ENCODE measurements at places on chromosomes 3 and 15. TPM values are rescaled to one million over a fixed set of nuclear protein-coding genes. Genes with fewer than 3 reads are reported as not detected.

DNA sequence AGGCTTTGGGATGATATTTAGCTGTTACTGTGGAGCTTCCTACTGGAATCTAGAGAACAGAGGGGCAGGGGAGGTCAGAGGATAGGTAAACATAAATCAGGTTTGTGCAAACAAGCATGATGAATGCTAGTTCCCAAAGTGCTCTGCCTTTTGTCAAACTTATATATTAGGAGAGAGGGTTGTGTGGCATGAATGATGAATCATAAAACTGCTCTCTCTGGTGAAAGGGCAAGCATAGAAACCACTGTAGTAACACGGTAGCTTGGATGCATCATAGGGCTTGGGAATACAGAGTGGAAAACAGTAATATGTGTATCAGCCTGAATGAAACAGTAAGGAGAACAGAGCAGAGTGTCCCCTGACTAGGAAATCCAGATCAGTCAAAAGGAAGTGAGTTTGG, 486.7 kb downstream of the IL5RA start:
- no peak for DNase-seq
- H3K4me1 ChIP-seq, result no peaks in the 10 kb centered on the region
- H3K27me3 ChIP-seq, result no peaks in the 10 kb centered on the region
- H3K4me3 ChIP-seq, result no peak overlapping the region

- no peak overlapping the region for H3K27ac ChIP-seq
- H3K4me3 ChIP-seq, result no peak overlapping the region
- no peaks in the 10 kb centered on the region for H3K27me3 ChIP-seq
- H3K36me3 ChIP-seq, result no peaks in the 10 kb centered on the region
Measured at GRCh38 chr3:195171093-195171873, 99.7 kb downstream of the XXYLT1 start.

ALG1L2 gene
- 0.71 TPM for total RNA-seq

TRH gene
- total RNA-seq, result not detected

ANKRD63 gene
- total RNA-seq, result not detected

Measured in activated CD4-positive, alpha-beta T cell treated with anti-CD3 and anti-CD28 coated beads for 36 hours (primary cell).